ENCODE measurements at places on chromosomes 5 and 9.

GRCh38 chr5:108830705-108831276 lies 83.1 kb downstream of the FER start:
- DNase-seq: no peak

DNA sequence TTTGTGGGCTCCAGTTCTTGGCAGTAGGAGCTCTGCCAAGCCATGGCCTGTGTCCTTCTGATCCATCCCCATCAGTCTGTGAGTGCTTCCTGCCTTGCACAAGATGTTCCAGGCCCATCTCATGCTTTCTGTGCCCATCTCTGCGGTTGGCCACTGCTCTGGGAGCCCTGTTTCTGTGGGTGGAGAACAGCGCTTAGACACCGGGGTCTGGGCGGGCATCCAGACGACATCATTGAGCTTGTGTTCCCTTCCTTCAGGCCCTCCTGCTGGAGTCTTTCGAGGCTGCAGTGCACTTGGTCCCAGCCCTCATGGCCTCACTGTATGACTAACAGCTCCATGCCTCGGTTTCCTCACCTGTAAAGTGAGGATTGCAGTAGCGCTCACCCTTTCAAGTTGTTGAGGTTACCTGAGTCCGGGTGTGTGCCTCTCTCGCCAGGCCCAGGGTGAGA lies 14.9 kb upstream of the CARD19 start:
- DNase-seq: no peak

DNA sequence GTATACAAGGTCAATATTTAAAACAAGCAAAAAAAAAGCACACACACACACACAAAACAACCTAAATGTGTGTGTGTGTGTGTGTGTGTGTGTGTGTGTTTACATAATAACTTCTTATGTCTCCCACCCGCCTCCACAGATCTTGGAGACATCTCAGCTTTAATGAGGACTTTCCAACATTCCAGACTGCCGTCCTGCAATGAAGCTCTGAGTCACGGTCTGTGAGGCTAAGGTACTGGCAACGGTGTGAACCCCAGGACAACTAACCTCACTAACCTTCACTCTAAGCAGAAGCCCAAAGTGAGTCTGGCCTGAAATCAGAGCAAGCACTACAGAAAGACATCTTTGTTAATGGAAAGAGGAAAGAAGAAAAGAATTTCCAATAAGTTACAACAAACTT lies 22.3 kb downstream of the ZNF474 start:
- DNase-seq: no peak

GRCh38 chr9:73269430-73270101 lies 117.9 kb downstream of the ANXA1 start:
- DNase-seq: no peak

DNA sequence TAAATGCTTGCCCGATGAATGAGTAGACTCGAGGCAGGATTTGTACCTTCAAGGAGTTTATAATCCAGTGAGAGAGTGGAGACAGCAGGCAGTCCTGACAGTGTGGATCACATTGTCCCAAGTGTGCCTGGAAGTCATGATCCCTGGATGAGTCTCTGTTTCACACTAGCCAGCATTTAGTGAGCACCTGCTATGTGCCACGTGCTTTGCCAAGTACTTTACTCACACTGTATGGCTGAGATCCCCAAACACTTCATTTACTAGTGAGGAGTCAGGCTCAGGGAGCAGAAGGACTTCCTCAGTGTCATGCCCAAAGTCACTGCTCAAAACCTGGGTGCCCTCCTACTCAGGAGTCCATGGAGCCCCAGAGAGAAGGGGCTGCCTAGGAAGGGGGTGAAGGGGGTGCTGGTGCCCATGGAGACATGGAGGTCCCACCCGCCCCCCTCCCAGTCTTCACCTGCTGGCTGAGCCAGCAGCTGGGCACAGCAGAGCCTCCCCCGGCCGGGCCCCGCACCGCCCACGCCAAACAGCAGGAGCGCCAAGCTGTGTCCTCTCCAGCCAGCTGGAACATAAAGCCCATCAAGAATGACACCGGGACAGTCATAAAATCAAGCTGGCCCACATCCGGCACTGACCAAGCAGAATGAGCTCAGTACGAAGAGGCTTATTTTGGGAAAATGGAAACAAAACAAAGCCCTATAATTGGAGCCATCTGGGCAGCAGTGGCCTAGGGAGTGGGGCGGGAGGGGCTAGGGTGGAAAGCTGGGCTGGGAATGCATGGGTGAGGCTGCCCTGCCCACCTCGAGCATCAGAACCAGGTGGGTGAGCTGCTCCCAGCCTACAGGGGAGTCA lies 10.6 kb downstream of the LAMC3 start:
- DNase-seq: no peak

DNA sequence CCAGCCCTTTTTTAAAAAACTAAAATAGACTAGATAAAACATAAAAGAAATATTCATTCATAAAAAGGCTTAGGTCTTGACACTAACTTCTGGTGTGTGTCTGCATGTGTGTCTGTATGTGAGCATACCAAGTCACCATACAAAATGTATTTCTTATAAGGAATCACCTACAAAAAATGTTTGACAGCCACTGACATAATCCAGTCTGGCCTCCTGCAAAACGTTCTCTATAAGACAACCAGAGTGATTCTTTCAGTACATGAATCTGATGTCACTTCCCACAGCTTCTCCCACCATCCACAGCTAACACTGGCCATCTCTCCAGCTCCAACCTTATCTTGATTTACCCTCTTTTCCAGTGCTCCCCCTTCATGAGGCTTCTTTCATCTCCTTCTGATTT lies 192.3 kb downstream of the TLE1 start:
- no peak for DNase-seq

- DNase-seq: no peak
These were observed 14.0 kb downstream of the IL33 start for GRCh38 chr9:6229619-6230018.

GRCh38 chr5:88290801-88291200 lies 22.2 kb upstream of the TMEM161B start:
- DNase-seq: no peak

- no peak for DNase-seq
These were observed 5.6 kb upstream of the IARS1 start for GRCh38 chr9:92299116-92299515.

DNA sequence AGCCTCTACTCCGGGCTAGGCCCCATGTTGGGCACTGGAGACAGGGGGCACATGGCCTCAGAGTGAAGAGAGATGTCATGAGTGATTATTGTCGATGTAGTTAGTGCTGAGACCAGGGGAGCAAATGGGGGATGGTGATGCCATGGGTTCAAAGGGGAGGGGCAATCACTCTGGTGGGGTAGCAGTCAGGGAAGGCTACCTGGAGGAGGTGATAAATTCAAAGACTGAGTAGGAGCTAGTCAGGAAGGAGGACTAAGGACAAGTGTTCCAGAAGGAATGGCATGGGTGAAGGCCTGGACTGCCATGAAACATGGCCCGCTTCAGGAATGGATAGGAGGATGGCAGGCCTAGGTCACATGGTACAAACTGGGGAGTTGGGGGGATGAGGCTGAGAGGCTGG lies 41.6 kb downstream of the C9orf50 start:
- DNase-seq: no peak

DNA sequence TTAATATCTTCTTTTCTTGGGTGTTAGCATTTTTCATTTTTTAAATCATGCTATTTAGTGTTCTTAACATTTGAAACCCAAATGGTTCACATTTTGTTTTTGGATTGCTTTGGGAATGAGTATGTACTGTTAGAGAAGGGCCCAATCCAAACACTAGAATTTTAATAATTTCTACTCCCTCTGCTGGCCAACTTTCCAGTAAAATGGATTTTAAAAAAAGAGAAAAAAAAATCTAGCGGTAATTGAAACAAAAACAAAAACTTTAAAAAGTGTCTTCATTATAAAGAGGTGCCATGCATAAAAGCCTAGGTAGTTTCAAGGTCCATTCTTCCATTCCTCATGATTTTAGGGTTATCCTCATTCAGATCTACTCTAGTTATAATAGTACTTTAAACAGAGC lies 32.1 kb upstream of the RICTOR start:
- DNase-seq: no peak

DNA sequence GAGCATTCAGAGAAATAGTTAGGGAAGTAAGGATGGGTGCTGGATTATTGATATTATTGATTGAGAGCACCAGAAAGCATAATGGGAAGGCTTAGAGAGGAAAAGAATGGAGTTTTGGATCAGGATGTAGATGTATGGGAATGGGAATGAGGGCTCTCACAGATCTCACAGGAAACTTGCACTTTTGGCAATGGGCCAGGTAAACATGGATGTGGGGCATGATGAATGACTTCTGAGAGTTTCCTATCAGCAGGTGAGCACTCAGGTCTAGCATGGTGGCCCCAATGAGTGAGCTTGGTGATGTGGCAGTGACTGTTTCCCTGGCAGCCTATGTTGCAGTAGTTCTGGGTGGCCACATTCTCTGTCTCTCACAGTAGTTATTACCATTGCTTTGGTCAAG lies 283.8 kb downstream of the FBXL7 start:
- DNase-seq: no peak
